ENCODE measurements at places on chromosomes 16 and 17.

DNA sequence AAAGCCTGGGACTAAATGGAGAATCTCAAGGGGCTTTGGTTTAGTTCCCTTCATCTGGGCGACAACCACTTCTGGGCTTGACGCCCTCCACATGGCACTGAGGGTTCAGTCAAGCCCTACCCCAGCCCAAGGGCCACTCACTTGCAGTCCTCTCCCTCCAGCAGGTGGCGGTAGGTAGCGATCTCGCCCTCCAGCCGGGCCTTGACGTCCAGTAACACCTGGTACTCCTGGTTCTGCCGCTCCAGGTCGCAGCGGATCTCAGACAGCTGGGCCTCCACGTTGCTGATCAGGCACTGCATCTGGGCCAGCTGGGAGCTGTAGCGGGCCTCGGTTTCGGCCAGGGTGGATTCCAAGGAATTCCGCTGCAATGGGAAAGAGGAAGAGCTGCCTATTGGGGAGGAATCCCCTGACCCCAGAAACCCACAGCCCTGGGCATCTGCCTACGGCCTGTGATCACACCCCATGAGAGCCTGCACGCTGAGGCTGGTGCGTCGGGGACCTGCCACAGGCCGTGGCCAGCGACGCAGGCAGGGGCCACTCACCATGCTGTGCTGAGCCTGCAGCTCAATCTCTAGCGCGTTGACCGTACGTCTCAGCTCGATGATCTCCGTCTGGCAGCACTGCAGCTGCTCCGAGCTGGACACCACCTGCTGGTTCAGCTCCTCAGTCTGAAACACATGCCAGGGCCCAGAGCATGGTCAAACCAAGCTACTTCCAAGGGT is 2.7 kb downstream of the KRT36 start:
- H3K4me3 ChIP-seq = no peak overlapping the region
- peak; percentile 54 for DNase-seq
- peaks cover 3% of the 10 kb centered on the region for H3K4me1 ChIP-seq
- no peaks in the 10 kb centered on the region for H3K36me3 ChIP-seq
- H3K27ac ChIP-seq = no peak overlapping the region

- no peak overlapping the region for H3K27ac ChIP-seq
- no peak for DNase-seq
- H3K36me3 ChIP-seq = no peaks in the 10 kb centered on the region
- no peaks in the 10 kb centered on the region for H3K4me1 ChIP-seq
These were observed 46.1 kb downstream of the ABCA8 start for GRCh38 chr17:68909066-68909465.

DNA sequence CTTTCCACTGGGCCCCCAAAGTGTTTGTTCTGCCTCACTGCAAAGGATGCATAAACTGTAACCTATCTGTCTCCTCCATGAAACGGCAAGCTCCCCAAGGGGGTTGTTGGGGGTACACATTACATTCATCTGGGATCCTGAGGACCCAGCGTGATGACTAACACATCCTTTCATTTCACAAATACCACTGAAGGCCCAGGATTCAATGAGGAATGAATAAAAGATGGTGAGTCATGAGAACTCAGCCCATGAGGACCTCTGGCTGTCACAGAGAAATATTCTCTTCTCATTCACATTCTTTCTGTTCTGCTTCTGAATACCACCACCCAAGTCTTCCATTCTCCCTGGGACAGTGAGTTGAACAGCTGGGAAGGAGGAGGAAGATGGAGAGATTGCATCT is 149.8 kb downstream of the RBFOX3 start:
- H3K27me3 ChIP-seq = peaks cover 16% of the 10 kb centered on the region
- H3K36me3 ChIP-seq = no peaks in the 10 kb centered on the region
- H3K4me3 ChIP-seq = no peak overlapping the region
- H3K27ac ChIP-seq = no peak overlapping the region

- no peaks in the 10 kb centered on the region for H3K36me3 ChIP-seq
- H3K4me3 ChIP-seq = no peak overlapping the region
- DNase-seq = no peak
- no peaks in the 10 kb centered on the region for H3K4me1 ChIP-seq
- H3K27me3 ChIP-seq = peaks cover 28% of the 10 kb centered on the region
These were observed 12.5 kb upstream of the PHF12 start for GRCh38 chr17:28963841-28964240.

DNA sequence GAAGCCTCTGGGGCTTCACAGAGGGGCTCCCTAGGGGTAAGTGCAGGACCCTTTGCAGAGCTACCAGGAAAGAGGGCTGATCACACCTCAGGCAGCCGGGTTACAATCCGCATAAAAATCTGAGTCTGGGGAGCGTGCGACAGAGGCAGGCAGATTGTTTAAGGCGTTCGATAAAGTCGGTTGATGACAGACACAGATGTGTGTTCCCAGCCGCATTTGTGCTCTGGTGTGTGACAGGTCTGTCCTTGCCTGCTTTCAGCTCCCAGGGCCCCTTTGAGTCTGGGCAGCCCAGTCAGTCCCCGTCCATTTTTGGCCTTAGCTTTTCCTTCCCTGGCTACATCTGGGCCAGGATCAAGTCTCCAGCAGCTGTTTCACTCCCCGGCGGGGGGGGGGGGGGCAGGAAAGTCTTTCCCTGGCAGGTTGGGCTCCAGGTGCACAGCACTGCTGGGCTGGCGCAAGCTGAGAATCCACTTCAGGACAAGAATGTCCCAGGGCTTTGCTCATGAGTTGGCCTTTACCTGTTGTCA is 1.3 kb upstream of the ZACN start:
- peaks cover 3% of the 10 kb centered on the region for H3K36me3 ChIP-seq
- no peak for DNase-seq
- peaks cover 88% of the 10 kb centered on the region for H3K27me3 ChIP-seq
- no peak overlapping the region for H3K4me3 ChIP-seq

DNA sequence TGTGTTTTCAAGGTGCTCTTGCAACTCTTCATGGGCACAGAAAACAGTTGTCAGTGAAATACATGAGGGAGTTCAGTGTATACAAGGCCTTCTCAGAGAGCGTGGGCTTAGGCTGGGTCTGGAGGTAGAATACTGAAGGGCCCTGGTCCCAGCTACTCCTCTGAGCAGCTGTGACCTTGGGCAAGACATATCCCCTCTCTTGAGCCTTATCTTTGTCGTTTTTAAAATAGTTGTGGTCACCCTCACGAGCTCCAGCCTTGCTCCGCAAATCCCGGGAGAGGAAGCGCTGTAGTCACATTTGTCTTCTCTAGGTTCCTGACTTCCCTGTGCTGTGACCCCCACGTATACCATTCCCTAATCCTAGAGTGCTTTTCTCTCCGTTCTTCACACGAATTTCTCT is 3.6 kb downstream of the ZNRF1 start:
- peaks cover 20% of the 10 kb centered on the region for H3K4me1 ChIP-seq
- H3K4me3 ChIP-seq = no peak overlapping the region
- H3K27ac ChIP-seq = no peak overlapping the region
- peaks cover 23% of the 10 kb centered on the region for H3K27me3 ChIP-seq
- DNase-seq = no peak
- peaks cover 2% of the 10 kb centered on the region for H3K36me3 ChIP-seq

GRCh38 chr17:66753126-66753920 is 81.6 kb upstream of the CACNG5 start:
- H3K4me1 ChIP-seq = no peaks in the 10 kb centered on the region
- no peak overlapping the region for H3K27ac ChIP-seq
- H3K27me3 ChIP-seq = no peaks in the 10 kb centered on the region
- H3K4me3 ChIP-seq = no peak overlapping the region

DNA sequence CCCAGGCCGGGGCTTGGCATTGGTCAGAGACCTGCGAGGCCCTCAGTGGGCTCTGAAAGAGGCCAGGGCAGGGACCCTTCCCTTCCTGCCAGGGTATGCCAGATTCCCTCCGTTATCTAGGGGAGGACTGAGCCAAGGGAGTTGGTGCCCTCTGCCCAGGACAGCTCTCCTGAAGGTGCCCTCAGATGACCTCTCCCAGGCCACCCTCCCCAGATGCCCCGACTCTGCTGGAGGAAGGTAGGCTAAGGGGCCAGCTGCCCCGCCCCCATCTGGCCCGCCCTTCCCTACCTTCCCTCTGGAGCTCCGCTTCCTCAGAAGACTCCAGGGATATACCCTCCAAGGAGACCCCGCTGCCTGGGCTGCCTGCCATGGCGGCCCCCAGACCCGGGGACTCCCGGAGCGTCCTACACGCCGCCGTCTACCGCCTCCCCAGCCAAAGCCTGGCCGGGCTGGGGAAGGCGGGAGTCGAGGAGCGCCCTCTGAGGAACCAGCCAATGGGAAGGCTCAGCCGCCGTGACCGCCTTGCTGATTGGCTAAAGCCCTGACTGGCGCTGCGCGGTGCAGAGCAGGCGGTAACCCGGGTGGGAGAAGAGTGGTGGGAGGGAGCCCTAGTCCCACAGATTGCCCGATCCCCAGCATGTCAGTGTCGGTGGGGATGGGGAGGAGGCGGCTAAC is 7.0 kb downstream of the MPP2 start:
- DNase-seq = peak; percentile 92
- no peak overlapping the region for H3K27ac ChIP-seq
- H3K27me3 ChIP-seq = peaks cover 78% of the 10 kb centered on the region
- H3K36me3 ChIP-seq = no peaks in the 10 kb centered on the region

GRCh38 chr17:66711881-66712321 is 123.0 kb upstream of the CACNG5 start:
- H3K4me3 ChIP-seq = no peak overlapping the region
- peaks cover 29% of the 10 kb centered on the region for H3K4me1 ChIP-seq
- no peaks in the 10 kb centered on the region for H3K27me3 ChIP-seq
- peaks cover 29% of the 10 kb centered on the region for H3K36me3 ChIP-seq

GRCh38 chr17:78186692-78187595 is at the start of the genes AFMID and TK1:
Gene AFMID, plus strand, starts transcription at chr17:78187362. Its CDS starts 9 bp downstream, at chr17:78187371.
Gene TK1, minus strand, starts transcription at chr17:78187052. Its CDS starts 58 bp downstream, at chr17:78186994.
- peaks cover 54% of the 10 kb centered on the region for H3K4me1 ChIP-seq
- peak within 1 kb of the TSS; percentile 87 for H3K4me3 ChIP-seq
- H3K36me3 ChIP-seq = peaks cover 23% of the 10 kb centered on the region
- peak within 1 kb of the TSS; percentile 78 for H3K27ac ChIP-seq
- DNase-seq = peak; percentile 95

DNA sequence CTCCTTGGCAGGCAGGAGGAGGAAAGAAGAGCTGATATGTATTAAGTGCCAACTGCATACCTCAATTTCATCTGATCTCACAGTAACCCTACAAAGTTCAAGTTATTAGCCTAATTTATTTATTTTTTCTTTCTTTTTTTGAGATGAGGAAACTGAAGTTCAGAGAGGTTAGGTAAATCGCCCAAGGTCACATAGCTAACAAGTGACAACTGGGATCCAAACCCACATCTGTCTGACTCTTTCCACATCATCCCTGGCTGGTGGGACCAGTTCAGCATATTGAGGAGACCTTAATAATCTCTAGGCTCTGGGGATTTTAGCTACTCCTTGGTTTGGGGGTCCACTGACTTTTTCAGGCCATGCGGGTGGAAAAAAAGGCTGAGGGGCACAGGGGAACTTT is 60.9 kb downstream of the CYB5B start:
- no peak overlapping the region for H3K4me3 ChIP-seq
- H3K27ac ChIP-seq = no peak overlapping the region
- no peak for DNase-seq
- no peaks in the 10 kb centered on the region for H3K4me1 ChIP-seq

DNA sequence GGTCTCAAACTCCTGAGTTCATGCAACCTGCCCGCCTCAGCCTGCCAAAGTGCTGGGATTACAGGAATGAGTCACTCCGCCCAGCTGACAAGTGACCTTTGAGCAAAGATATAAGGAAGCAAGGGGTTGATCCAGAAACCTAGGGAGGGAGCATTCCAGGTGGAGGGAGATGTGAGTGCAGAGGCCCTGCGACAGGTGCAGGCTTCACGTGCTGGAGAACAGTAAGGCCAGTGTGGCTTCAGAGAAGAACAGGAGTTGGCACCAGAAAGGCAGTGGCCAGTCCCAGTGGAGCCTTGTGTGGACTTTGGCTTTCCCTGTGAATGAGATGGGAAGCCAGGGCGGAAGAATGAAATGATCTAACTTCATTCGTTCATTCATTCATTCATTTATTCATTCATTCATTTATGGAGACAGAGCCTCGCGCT is 73.6 kb upstream of the HAS3 start:
- H3K4me1 ChIP-seq = no peaks in the 10 kb centered on the region
- no peak overlapping the region for H3K4me3 ChIP-seq
- no peak overlapping the region for H3K27ac ChIP-seq
- no peak for DNase-seq

DNA sequence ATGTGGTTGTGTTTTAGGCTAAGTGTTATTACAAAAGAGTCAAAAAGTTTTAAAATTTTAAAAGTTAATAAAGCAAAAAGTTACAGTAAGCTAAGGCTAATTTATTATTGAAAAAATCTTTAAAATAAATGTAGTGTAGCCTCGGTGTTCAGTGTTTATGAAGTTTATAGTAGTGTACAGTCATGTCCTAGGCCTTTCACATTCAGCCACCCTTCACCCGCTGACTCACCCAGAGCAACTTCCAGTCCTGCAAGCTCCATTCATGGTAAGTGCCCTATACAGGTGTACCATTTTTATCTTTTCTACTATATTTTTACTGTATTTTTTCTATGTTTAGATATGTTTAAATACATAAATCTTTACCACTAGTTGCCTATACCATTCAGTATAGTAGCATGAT is 98.5 kb upstream of the RPRML start:
- H3K4me3 ChIP-seq = no peak overlapping the region
- H3K27me3 ChIP-seq = no peaks in the 10 kb centered on the region
- no peak overlapping the region for H3K27ac ChIP-seq

DNA sequence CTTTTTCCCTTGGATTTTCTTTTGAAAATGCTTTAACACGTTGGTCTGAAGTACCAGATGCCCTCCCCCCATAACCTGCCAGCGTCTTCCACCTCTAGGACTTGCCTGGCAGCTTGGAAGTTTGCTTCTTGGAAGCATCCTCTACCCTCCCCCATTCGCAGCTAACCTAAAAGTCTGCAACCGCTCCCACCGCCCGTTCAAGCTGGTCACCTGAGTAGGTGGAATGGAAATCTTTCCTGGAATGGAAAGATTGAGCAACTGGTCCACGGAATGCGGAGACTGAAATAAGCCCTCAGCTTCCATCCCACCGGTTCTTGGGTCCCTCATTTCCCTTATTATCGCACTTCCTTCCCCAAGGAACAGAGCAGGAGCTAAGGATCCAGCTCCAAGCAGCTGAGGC is 31.4 kb downstream of the HS3ST3B1 start:
- peaks cover 20% of the 10 kb centered on the region for H3K36me3 ChIP-seq
- H3K4me1 ChIP-seq = peaks cover 76% of the 10 kb centered on the region
- DNase-seq = no peak
- H3K27me3 ChIP-seq = no peaks in the 10 kb centered on the region

DNA sequence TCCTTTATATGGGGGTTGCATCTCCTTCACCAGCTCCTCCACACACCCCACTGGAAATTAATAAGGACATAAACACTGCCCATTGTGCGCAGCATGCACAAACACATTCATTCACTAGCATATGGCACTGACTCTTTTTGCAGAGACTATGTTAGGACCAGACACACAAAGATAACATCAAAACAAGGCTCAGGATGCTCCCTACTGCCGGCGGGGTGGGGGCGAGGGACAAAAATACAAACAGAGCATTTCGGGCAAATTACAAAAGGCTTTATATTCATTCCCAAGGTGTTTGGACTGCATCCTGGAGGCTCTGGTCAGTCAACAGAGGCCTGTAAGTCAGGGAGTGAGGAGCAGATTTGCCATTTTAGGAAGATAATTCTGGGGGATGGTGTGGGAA is 299.7 kb downstream of the SLC39A11 start:
- no peak overlapping the region for H3K27ac ChIP-seq
- H3K4me1 ChIP-seq = no peaks in the 10 kb centered on the region
- H3K27me3 ChIP-seq = no peaks in the 10 kb centered on the region
- no peak for DNase-seq
